ENCODE measurements at places on chromosomes 4 and X. TPM values are rescaled to one million over a fixed set of nuclear protein-coding genes. Genes with fewer than 3 reads are reported as not detected.

The NXF2B gene
- total RNA-seq, result 1.0 TPM

The RNF212 gene
- 6.8 TPM for total RNA-seq

The UGT2B17 gene
- total RNA-seq, result 0.18 TPM

The HS3ST1 gene
- 3.8 TPM for total RNA-seq

The POF1B gene
- 2.5 TPM for total RNA-seq

The OTUD4 gene
- 53.4 TPM for total RNA-seq

The TIGD4 gene
- 1.0 TPM for total RNA-seq

The ABLIM2 gene
- total RNA-seq, result 5.2 TPM

The CYLC1 gene
- not detected for total RNA-seq

GRCh38 chrX:31604629-31605221 is 532.9 kb upstream of the FTHL17 start:
- H3K27ac ChIP-seq, result no peak overlapping the region
- no peak for DNase-seq
- no peaks in the 10 kb centered on the region for H3K27me3 ChIP-seq
- no peaks in the 10 kb centered on the region for H3K36me3 ChIP-seq
- H3K4me3 ChIP-seq, result no peak overlapping the region
- no peaks in the 10 kb centered on the region for H3K4me1 ChIP-seq

GRCh38 chr4:15682242-15683142 is 865 bp downstream of the FAM200B start:
- H3K4me1 ChIP-seq, result peaks cover 25% of the 10 kb centered on the region
- H3K4me3 ChIP-seq, result peak overlapping the region; percentile 69
- DNase-seq, result no peak
- no peaks in the 10 kb centered on the region for H3K27me3 ChIP-seq
- H3K27ac ChIP-seq, result peak overlapping the region; percentile 93

DNA sequence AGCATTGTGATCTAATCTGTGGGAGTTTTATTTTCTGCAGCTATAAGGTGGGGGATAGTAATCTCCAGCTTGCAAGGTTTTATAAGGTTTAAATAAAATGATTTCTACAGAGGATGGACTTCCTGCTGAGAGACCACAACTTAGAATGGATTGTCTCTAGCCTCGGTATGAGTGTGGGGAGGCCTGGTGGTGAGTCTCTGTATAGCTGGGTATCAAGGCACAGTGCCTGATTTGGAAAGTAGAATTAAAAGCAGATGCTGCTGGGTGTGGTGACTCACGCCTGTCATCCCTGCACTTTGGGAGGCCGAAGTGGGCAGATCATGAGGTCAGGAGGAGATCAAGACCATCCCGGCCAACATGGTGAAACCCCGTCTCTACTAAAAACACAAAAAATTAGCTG is 162.0 kb upstream of the GATB start:
- DNase-seq, result no peak
- no peak overlapping the region for H3K27ac ChIP-seq
- no peaks in the 10 kb centered on the region for H3K36me3 ChIP-seq
- H3K27me3 ChIP-seq, result no peaks in the 10 kb centered on the region

DNA sequence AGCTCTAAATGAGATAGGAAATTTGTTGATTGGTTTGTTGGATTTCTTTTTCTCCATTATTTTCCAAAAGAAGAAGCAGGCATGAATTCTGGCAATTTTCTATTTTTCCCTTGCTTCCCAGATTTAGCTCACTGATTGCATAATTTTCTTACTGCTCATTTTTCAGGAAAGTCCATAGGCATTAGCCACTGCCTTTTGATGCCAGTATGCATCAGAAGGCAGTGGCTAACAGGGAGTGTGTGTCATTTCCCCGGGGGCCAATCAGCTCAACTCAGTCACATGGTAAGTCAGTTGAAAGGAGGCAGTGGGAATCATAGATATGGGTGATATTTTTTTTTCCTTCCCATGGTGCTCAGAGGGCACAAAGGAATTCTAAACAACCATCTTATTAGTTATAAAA is 156.7 kb downstream of the TRIML1 start:
- H3K36me3 ChIP-seq, result no peaks in the 10 kb centered on the region
- DNase-seq, result no peak
- no peaks in the 10 kb centered on the region for H3K27me3 ChIP-seq

- H3K4me3 ChIP-seq, result peak overlapping the region; percentile 66
- peak overlapping the region; percentile 86 for H3K27ac ChIP-seq
- H3K4me1 ChIP-seq, result peaks cover 10% of the 10 kb centered on the region
- no peaks in the 10 kb centered on the region for H3K27me3 ChIP-seq
- H3K36me3 ChIP-seq, result no peaks in the 10 kb centered on the region
- no peak for DNase-seq
These were observed 418 bp downstream of the TAB3 start for GRCh38 chrX:30888526-30889146.

GRCh38 chr4:19829101-19829500 is 422.6 kb upstream of the SLIT2 start:
- no peak for DNase-seq
- no peaks in the 10 kb centered on the region for H3K27me3 ChIP-seq
- no peaks in the 10 kb centered on the region for H3K4me1 ChIP-seq
- H3K36me3 ChIP-seq, result no peaks in the 10 kb centered on the region
- no peak overlapping the region for H3K27ac ChIP-seq

DNA sequence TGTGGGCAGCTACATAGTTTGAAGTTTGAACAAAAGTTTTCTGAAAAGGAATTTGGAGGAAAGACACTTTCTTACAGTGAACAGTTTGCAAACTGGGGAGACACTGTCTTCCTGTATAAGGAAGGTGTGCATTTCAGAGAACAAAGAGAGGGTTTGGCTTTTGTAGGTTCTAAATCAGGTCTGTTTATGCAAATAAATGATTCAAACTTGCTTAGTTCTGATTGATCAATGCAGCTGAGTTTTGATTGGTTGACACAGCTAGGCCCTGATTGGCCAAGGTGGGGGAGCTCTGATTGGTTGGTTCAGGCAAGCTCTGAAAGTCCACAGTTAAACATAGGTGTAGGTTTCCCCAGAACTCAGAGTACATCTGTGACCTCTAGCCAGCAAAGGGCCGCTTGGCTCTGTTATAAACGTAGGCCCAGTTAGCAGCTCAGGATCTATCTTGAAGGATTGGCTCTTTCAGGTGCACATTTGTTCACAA is 63.0 kb upstream of the ENPP6 start:
- DNase-seq, result no peak
- H3K36me3 ChIP-seq, result no peaks in the 10 kb centered on the region
- no peak overlapping the region for H3K4me3 ChIP-seq
- no peak overlapping the region for H3K27ac ChIP-seq

DNA sequence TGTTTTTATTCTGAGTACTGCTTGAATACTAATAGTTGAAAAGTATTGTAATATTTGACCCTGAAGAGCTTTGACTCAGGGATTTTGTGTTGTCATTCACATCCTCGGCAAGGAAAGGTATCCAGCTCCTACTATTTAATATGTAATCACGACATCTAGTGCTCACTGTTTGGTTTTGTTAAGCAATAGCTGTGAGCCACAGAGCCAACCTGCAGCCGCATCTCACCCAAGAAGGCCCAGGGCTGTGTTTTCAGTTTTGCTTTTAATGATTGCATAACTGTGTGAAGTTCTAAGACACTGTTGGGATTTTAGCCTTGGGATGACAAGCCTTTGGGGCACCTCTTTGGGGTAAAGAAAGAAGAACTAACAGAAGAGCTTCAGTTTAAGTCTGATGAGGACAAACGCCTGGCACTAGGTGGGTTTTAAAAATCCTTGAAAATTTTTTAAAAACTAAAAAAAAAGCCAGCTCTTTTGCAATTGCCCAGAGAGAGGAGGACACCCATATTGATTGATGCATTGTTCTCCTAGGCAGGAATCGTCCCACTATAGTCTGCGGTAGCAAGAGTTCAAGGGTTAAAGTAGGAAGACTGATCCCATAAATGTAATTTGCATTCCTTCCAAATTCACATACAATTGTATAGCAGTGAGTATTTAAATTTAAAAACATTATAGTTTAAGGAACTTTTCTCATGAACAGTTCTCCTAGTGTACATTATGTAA is 157.8 kb downstream of the RELL1 start:
- DNase-seq, result peak; percentile 48
- H3K27ac ChIP-seq, result no peak overlapping the region
- no peaks in the 10 kb centered on the region for H3K27me3 ChIP-seq
- H3K36me3 ChIP-seq, result no peaks in the 10 kb centered on the region
- H3K4me1 ChIP-seq, result no peaks in the 10 kb centered on the region

DNA sequence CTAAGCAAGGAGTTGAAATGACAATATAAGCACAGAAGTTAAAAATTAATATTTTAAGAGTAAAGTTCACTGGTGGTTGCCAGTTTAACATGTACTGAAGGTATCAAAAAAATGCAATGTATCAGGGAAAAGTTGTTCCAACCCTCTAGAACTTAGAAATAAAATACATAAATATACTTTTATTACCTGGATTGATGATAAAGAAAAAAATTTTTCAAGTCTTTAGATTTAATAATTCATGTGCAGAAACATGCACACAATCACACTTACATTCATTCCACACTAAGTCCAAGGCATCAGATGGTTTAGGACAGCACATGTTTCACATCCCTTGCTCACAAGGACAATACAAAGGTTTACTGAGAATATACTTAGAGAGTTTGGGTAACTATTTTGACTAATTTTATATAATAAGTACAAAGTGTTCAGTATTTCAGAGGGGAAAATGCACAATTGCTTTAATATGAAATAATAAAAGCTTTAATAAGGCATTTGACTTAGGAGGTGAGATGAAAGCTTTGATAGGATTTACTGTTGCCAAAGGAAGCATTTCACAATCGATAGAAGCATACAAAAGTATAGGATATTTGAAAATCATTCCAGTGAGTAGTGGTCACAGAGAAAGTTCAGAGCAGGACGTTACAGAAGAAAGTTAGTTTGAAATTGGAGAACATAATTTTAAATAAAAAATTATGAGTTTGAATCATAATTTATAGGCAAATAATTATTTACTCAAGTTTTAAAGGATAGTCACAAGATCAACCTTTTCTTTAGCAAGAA is 392 bp upstream of the UGT2A3 start:
- no peak for DNase-seq
- no peaks in the 10 kb centered on the region for H3K4me1 ChIP-seq
- H3K36me3 ChIP-seq, result no peaks in the 10 kb centered on the region
- no peak overlapping the region for H3K27ac ChIP-seq
- no peaks in the 10 kb centered on the region for H3K27me3 ChIP-seq
- no peak overlapping the region for H3K4me3 ChIP-seq

GRCh38 chr4:17168571-17168970 is 270.1 kb upstream of the LDB2 start:
- no peaks in the 10 kb centered on the region for H3K27me3 ChIP-seq
- H3K36me3 ChIP-seq, result no peaks in the 10 kb centered on the region

DNA sequence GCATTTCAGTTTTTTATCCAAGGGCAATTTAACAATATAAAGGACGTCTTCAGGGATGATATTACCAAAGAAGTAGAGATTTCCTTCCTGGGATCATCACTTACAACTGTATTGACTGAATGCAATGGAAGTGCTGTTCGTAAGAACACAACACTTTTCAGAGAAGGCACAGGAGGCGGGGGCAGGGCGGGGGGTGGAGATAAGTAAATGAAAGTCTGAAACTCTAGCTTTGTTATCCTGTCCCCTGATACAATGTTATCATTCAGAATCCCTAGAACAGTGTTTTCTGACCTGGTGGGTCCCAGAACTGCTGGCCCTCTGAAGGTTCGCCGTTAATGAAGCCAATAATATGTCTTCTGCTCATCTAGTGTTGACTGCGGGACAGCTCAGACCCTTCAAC is 124.6 kb downstream of the NSUN7 start:
- H3K27ac ChIP-seq, result no peak overlapping the region
- no peak for DNase-seq
- peaks cover 10% of the 10 kb centered on the region for H3K4me1 ChIP-seq
- H3K4me3 ChIP-seq, result no peak overlapping the region
- H3K36me3 ChIP-seq, result peaks cover 20% of the 10 kb centered on the region

GRCh38 chr4:121514443-121514842 is 133.6 kb upstream of the QRFPR start:
- H3K27me3 ChIP-seq, result no peaks in the 10 kb centered on the region
- H3K4me3 ChIP-seq, result no peak overlapping the region
- H3K36me3 ChIP-seq, result no peaks in the 10 kb centered on the region
- no peaks in the 10 kb centered on the region for H3K4me1 ChIP-seq

GRCh38 chrX:123171781-123172180 is 12.3 kb upstream of the GRIA3 start:
- no peaks in the 10 kb centered on the region for H3K36me3 ChIP-seq
- H3K4me3 ChIP-seq, result no peak overlapping the region
- H3K27ac ChIP-seq, result no peak overlapping the region

DNA sequence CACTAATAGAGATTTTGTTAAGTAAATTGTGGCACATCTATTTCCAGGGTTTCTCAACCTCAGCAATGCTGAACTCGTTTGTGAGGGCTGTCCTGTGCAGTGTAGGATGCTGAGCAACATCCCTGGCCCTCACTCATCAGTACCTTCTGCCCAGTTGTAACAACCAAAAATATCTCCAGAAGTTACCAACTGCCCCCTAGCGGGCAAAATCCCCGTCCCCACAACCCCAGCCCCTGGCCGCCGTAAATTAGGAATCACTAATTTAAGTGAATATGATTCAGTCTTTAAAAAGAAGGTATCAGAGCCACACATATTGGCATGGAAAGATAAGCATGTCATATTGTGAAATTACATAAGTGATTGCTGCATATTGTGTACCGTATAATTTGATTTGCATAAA is 123.4 kb downstream of the ASB9 start:
- H3K4me3 ChIP-seq, result no peak overlapping the region
- peak; percentile 38 for DNase-seq
- no peaks in the 10 kb centered on the region for H3K27me3 ChIP-seq
- H3K27ac ChIP-seq, result no peak overlapping the region
- no peaks in the 10 kb centered on the region for H3K4me1 ChIP-seq

GRCh38 chr4:3235581-3235980 is 13.4 kb upstream of the MSANTD1 start:
- H3K27ac ChIP-seq, result no peak overlapping the region
- H3K4me3 ChIP-seq, result no peak overlapping the region
- H3K27me3 ChIP-seq, result no peaks in the 10 kb centered on the region

- no peak for DNase-seq
- no peak overlapping the region for H3K4me3 ChIP-seq
- H3K27me3 ChIP-seq, result no peaks in the 10 kb centered on the region
- no peak overlapping the region for H3K27ac ChIP-seq
- no peaks in the 10 kb centered on the region for H3K36me3 ChIP-seq
These were observed 217.2 kb upstream of the BOD1L1 start for GRCh38 chr4:13844740-13845139.

GRCh38 chrX:28649541-28649940 is 62.3 kb downstream of the IL1RAPL1 start:
- DNase-seq, result no peak
- no peaks in the 10 kb centered on the region for H3K4me1 ChIP-seq
- no peak overlapping the region for H3K4me3 ChIP-seq
- H3K27me3 ChIP-seq, result no peaks in the 10 kb centered on the region
- H3K27ac ChIP-seq, result no peak overlapping the region
- no peaks in the 10 kb centered on the region for H3K36me3 ChIP-seq

GRCh38 chr4:141814499-141814898 is 178.1 kb downstream of the IL15 start:
- no peaks in the 10 kb centered on the region for H3K36me3 ChIP-seq
- no peak for DNase-seq
- no peak overlapping the region for H3K27ac ChIP-seq

GRCh38 chr4:25012655-25013054 is 18.1 kb downstream of the LGI2 start:
- no peak for DNase-seq
- H3K4me3 ChIP-seq, result no peak overlapping the region
- no peaks in the 10 kb centered on the region for H3K36me3 ChIP-seq

- H3K4me3 ChIP-seq, result no peak overlapping the region
- H3K27ac ChIP-seq, result no peak overlapping the region
- H3K27me3 ChIP-seq, result no peaks in the 10 kb centered on the region
- peaks cover 6% of the 10 kb centered on the region for H3K4me1 ChIP-seq
- DNase-seq, result no peak
These were observed 2.7 kb upstream of the BANK1 start for GRCh38 chr4:101787701-101788316.
